Osteocyte (in vitro differentiated cells): ENCODE measurements at places on chromosomes 7 and 10. TPM values are rescaled to one million over a fixed set of nuclear protein-coding genes. Genes with fewer than 3 reads are reported as not detected.

DNA sequence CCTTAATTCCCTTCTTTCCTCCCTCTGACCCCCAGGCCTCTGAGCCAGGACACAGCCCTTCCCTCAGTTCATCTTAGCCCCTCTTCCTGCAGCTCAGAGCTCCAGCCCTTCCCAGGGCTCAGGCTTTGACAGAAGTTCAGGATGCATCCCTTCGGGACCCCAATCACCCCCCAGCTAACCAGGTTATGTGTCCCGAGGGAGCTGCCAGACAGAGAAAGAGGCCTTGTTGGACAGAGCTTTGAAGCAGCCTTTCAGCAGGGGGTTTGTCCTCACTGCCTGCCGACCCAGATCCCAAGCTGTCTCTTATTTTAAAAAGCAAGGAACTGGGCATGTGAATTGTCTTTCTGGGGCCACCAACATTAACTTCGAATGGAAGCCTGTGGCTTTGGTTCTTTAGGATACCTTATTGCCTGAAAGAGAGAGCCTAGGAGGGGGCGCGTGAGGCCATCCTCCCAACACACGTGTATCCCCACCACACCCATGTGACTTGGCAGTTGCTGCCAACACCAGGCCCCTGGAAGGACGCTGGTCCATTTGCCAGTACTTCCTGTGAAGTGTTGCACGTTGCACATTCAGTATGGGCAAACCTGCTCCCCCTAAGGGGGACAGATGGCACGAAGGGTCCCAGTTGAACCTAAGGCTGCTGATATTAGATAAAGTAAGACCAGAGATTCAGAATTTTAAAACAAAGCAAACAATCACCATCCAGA, 858 bp downstream of the CCDC136 start:
- no peak for DNase-seq
- H3K27ac ChIP-seq, result no peak overlapping the region
- H3K36me3 ChIP-seq, result peaks cover 4% of the 10 kb centered on the region
- peaks cover 9% of the 10 kb centered on the region for H3K4me1 ChIP-seq
- H3K27me3 ChIP-seq, result peaks cover 14% of the 10 kb centered on the region

GRCh38 chr10:111086574-111086973, 9.7 kb downstream of the ADRA2A start:
- no peak overlapping the region for H3K4me3 ChIP-seq
- H3K27ac ChIP-seq, result no peak overlapping the region
- no peak for DNase-seq
- H3K36me3 ChIP-seq, result no peaks in the 10 kb centered on the region
- no peaks in the 10 kb centered on the region for H3K4me1 ChIP-seq
- H3K27me3 ChIP-seq, result peaks cover 37% of the 10 kb centered on the region

DNA sequence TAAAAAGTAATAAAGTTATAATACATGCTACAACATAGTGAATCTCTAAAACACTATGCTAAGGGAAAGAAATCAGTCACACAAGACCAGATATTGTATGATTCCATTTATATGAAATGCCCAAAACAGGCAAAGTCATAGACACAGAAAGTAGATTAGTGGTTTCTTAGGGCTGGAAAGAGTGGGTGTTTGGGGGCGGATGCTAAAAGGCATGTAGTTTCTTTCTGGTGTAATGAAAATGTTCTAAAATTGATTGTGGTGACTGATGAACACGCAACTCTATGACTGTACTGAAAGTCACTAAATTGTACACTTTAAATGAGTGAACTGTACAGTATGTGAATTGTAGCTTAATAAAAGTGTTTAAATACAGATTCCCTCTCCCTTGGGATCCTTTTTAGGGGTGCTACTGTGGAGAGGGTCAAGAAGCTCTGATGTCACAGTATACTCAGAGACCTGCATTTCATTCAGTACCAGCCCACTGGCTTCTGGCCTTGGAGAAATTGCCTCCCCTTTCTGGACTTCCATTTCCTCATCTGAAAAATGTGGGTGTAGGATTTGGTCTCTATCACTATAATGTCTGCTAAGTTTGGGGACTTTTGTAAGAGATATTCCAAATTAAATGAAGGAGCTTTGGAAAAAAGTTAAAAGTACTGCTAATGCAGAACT, 46.4 kb downstream of the AOAH start:
- no peaks in the 10 kb centered on the region for H3K36me3 ChIP-seq
- H3K4me3 ChIP-seq, result no peak overlapping the region
- no peaks in the 10 kb centered on the region for H3K4me1 ChIP-seq
- DNase-seq, result no peak
- no peak overlapping the region for H3K27ac ChIP-seq

Gene RHBDD2
- total RNA-seq, result 44.8 and 50.7 TPM in 2 replicates

DNA sequence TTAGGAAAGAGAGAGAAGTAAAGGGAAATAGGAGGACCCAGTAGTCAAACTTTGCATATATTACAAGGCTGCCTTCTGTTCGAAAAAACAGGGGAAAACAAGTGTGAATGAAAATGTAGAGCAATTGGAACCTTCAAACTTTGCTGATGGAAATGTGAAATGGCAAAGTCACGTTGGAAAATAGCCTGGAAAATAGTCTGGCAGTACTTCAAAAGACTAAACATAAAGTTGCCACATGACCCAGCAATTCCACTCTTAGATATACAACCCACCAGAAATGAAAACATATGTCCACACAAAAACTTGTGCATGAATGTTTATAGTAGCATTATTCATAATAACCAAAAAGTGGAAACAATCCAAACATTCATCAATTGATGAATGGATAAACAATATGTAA, 78.6 kb upstream of the IFRD1 start:
- H3K27me3 ChIP-seq, result no peaks in the 10 kb centered on the region
- no peaks in the 10 kb centered on the region for H3K36me3 ChIP-seq
- no peak for DNase-seq
- H3K27ac ChIP-seq, result peak overlapping the region; percentile 15
- peaks cover 9% of the 10 kb centered on the region for H3K4me1 ChIP-seq
- H3K4me3 ChIP-seq, result no peak overlapping the region

Gene ABLIM1
- total RNA-seq, result 39.0 and 43.3 TPM in 2 replicates

Gene PDZD7
- 1.9 and 2.1 TPM in 2 replicates for total RNA-seq

Gene STAM
- 26.6 and 32.0 TPM in 2 replicates for total RNA-seq

- H3K27me3 ChIP-seq, result no peaks in the 10 kb centered on the region
- H3K36me3 ChIP-seq, result peaks cover 3% of the 10 kb centered on the region
- H3K4me3 ChIP-seq, result no peak overlapping the region
- no peak overlapping the region for H3K27ac ChIP-seq
- DNase-seq, result no peak
- H3K4me1 ChIP-seq, result no peaks in the 10 kb centered on the region
Measured at GRCh38 chr7:154672659-154673415, 330.1 kb downstream of the PAXIP1 start.

DNA sequence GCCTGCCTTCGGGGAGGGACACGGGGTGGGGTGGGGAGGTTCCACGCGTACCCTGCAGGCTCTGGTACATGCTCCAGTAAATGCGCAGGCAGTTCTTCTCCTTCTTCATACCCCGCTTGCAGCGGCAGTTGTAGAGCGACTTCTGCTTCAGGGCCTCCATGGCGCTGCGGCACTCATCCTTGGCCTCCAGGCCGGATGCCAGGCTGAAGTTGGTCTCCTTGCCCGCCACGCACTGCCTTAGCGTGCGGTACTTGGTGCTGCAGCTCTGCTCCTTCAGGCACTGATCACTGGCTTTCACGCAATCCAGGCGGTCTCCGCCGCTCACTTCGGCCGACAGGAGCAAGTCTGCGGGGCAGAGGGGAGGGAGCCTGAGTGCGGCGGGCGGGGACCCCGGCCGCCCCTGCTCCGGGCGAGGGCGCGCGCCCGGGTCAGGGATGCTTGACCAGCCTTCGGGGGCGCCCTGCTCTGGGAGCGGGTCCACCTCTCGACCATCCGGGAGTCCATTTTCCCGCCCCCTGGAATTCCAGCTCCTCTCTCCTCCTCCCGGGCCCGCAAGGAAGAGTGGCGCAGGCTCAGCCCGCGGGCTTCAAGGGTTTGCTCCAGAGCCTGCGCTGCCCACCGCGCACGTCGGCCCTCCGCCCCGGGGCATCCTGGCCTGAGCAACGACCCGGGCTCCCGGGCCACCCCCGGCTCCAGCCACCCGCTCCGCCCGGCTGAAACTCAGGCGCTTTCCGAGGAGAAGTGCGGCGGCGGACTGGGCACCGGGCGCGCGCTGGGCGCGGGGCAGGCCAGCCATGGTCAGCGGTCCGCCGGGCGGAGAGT, 2.0 kb downstream of the GFRA1 start:
- peak; percentile 85 for DNase-seq
- no peak overlapping the region for H3K27ac ChIP-seq
- peak overlapping the region; percentile 92 for H3K4me3 ChIP-seq
- H3K4me1 ChIP-seq, result peaks cover 12% of the 10 kb centered on the region

DNA sequence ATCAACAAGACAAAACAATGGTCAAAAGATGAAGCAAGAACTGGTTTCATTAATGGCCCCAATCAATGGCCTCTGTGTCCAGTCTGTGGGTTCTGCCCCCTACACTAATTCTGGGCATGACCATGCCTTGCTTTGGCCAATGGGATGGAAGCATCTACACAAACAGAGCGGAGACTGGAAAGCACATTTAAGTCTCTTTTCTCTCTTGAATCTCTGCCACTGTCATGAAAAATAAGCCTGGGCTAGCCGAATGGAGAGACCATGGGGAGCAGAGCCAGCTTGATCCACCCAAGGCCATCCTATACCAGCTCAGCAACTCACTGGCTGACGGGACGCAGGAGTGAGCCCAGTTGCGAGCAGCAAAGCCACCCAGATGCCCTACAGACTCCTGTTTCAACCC, 30.9 kb downstream of the ANKRD16 start:
- no peak overlapping the region for H3K4me3 ChIP-seq
- peaks cover 12% of the 10 kb centered on the region for H3K4me1 ChIP-seq
- H3K27ac ChIP-seq, result no peak overlapping the region
- H3K27me3 ChIP-seq, result no peaks in the 10 kb centered on the region
- no peaks in the 10 kb centered on the region for H3K36me3 ChIP-seq

Gene OR2A12
- total RNA-seq, result not detected in 2 replicates

Gene MMP21
- total RNA-seq, result 0.18 TPM in 1 of 2 replicates, not detected in the other

- peaks cover 34% of the 10 kb centered on the region for H3K27me3 ChIP-seq
- H3K4me1 ChIP-seq, result no peaks in the 10 kb centered on the region
- H3K27ac ChIP-seq, result no peak overlapping the region
- DNase-seq, result no peak
- H3K36me3 ChIP-seq, result no peaks in the 10 kb centered on the region
Measured at GRCh38 chr7:106052681-106053080, 59.4 kb downstream of the SYPL1 start.

Gene GATA3
- not detected in 2 replicates for total RNA-seq

- no peak overlapping the region for H3K4me3 ChIP-seq
- peaks cover 83% of the 10 kb centered on the region for H3K4me1 ChIP-seq
- DNase-seq, result no peak
- H3K36me3 ChIP-seq, result no peaks in the 10 kb centered on the region
- H3K27me3 ChIP-seq, result no peaks in the 10 kb centered on the region
Measured at GRCh38 chr7:134740376-134740775, 39.1 kb upstream of the CALD1 start.
